Peyer's patch (tissue), 4 donors: ENCODE measurements at places on chromosomes 1 and 21.

DNA sequence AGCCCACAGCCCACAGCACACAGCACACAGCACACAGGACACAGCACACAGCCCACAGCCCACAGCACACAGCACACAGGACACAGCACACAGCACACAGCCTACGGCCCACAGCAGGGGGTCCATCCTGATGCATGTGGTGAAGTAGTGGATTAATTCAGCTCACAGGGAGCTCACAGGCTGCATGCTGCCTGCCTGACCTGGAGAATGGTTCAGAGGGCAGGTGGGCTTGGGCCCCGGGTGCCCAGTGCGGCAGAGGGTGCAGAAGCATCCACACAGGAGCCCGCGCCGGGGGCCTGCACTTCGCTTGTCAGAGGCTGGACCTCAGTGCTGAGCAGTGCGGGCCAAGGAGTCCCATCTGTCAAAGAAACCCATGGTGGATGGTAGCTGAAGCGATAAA lies 21.1 kb upstream of the AJAP1 start:
- no peak for DNase-seq

GRCh38 chr1:41171266-41171874 lies 70.7 kb downstream of the SCMH1 start:
- DNase-seq = no peak

GRCh38 chr1:17845583-17845982 lies 90.5 kb downstream of the ACTL8 start:
- no peak for DNase-seq

DNA sequence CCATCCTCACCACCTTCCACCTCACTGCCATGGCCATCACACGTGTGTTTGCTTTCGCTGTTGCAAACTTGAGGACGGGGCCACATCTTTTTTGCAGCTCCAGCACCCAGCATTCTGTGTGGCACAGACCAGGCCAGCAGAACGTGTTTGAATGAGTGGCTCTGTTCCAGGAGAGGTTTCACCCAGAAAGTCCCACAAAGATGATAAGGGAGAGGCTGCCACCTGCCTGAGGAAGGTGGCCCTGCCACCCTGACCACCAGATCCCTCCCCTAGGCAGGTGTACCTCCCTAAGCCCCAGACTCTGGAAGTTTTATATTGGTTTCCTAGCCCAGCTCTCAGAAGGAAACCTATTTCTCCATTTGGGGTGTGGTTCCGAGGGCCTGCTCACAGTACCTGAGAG lies 252.1 kb downstream of the KAZN start:
- no peak for DNase-seq

DNA sequence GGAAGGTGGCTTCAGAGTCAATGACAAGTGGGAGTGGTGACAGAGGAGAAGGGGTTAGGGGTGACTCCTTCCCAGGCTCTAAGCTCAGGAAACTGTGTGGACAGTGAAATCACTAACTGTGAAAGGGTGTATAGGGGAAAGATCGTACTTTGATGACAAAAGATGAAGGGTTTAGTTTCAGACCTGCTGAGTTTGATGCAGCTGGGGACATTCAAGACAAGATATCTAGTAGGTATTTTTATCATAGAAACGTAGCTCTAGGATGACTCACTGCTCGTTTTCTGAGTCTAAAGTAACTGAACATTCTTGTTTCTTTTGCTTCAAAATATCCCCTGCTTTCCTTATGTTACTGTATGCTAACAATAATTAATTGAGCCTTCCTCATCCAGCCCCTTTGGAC lies 149.0 kb downstream of the PCP4 start:
- no peak for DNase-seq

DNA sequence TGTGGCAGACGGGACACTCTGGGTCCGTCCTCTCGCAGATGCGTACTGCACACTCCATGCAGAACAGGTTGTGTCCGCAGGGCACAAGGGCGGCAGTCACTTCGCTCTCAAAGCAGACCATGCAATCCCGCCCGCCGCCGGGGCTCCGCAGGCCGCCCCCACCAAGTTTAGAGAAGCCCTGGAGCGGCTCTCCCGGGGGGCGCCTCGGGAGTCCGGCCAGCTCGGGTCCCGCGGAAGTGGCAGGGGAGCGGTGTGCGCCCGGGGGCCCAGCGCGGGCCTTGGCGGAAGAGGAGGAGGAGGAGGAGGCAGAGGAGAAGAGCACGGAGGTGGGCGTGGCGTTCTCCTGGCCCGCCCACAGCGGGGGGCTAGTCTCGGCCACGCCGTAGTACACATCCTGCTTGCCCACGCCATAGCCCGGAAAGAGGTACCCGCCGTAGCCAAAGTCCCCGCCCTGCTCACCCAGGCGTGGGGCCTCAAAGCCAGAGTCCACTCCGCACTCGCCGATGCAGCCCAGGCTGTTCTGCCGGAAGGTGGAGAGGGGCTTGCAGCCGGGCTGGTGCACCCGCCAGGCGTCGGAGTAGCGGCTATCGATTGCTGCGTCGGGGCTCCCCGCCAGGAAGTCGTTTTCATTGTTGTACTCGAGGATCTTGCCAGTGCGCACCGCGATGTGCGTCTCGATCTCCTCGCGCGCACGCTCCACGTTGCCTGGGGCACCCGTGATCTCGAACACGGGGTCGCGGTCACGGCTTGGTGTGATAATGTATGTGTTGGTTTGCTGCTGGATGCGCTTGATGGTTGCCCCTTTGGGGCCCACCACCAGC lies 5.4 kb downstream of the MEX3A start:
- no peak for DNase-seq
